ENCODE measurements at places on chromosomes 7 and 10.

- DNase-seq = no peak
Observed at GRCh38 chr7:24730018-24730369, 27.3 kb downstream of the GSDME start.

GRCh38 chr10:75531571-75532031 lies 100.2 kb downstream of the LRMDA start:
- peak; percentile 64 for DNase-seq

DNA sequence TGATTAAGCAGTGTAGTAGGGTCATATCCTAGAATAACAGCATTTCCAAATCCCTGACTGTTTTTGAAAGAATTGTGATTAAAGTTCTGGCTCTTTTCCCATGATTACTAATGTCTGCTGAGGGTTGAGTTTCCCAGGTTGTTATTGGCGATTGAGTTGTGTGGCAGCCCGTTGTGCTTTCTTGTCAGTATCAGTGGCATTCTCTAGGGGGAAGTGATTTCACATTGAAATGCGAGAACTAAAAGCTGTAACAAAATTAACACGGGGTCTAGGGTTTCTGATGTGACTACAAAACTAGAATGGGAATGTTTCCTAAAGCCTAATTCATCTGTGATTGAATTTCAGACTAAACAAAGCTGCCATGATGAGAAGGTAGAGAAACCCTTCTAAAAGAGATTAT lies 349.4 kb downstream of the EXOC4 start:
- DNase-seq = no peak

- DNase-seq = no peak
Observed at GRCh38 chr7:45660901-45661211, 86.7 kb downstream of the ADCY1 start.

GRCh38 chr7:152902054-152902453 lies 142.5 kb downstream of the ACTR3B start:
- DNase-seq = no peak

DNA sequence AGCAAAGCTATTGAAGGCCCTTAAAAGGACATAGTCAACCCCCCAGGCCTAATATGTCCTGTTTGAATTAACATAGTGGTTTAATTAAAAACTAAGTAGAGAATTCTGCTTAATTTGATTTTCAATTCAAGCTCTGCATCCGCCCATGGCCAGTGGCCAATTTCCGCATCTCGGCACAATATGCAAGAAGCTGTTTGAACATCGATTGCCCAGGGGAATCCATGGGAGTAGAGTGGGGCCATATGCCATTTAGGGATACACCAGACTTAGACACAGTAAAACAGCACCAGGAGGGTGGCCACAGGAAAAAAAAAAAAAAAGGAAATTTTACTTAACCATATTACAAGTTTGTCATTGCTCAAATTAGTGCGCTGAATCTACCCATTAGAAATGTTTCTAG lies 100.4 kb downstream of the LMBR1 start:
- no peak for DNase-seq

DNA sequence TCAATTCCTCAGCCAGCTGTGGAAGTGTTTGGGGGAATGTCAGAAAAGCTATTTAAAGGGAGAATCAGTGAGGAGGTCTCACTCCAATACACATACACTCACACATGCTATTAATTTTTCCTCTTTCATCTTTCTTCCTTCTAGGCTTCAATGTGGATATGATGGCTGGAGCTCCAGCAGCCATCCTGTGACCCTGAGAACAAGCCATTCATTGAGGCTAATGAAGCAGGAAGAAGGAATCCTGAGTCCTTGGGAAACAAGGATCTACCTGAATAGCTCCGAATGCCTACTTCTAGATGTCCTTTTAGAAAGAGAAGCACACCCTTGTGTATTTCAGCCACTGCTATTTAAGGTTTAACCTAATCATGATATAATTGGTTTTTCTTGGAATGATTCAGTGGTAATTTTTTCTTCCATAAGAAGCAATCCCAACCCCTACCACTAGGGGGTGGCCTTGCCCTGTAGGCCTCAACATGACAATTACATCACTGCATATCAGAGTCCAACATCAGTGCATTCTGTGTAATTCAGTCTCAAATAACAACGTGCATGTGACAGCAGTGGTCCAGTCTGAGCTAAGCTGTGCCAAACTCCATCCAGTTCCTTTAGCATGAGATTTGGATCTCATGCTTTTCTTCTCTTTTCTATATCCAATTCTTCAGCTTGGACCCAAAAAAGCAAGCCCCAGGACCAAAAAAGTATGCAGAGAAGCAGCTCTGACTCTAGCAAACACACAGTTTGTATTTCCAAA lies 85.3 kb upstream of the ANKRD1 start:
- DNase-seq = peak; percentile 69

DNA sequence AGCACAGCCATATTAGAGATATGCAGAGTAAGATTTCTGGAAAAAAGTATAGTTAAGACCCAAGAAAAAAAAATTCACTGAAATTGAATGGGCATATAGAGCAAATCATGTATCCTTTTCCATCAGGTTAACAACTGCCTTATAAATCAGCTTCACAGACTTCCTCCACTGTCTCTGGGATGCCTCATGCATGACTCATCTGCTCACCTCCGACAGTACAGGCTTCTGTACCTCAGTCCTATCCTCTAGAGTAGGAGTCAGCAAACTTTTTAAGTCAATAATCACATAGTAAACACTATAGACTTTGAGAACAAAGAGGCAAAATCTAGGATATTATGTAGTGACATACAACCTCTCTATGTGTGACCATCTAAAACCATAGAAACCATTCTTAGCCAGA lies 211.6 kb upstream of the SP8 start:
- DNase-seq = no peak

DNA sequence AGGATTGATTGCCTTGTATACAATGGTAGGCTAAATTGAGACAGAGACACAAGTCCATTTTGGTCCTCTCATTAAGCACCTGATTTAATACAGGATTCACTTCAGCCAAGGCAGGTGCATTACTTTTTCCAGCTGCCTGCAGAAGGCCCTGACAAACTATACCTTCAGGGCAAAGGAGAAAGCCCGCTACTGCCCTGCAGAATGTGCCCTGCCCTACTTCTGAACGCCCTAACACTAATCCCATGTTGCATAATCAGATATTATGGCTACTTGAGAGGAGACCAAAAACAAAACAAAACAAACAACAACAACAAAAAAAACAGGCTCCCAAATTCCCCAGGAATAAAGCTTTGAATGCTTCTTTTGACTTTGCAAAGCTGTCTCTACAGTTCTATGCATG lies 116.9 kb upstream of the ABI1 start:
- no peak for DNase-seq

GRCh38 chr10:117360994-117361667 lies 14.1 kb downstream of the PDZD8 start:
- no peak for DNase-seq

- no peak for DNase-seq
Observed at GRCh38 chr7:87116315-87116714, 35.9 kb upstream of the DMTF1 start.

- no peak for DNase-seq
Observed at GRCh38 chr7:70307544-70308106, 709.4 kb downstream of the AUTS2 start.

DNA sequence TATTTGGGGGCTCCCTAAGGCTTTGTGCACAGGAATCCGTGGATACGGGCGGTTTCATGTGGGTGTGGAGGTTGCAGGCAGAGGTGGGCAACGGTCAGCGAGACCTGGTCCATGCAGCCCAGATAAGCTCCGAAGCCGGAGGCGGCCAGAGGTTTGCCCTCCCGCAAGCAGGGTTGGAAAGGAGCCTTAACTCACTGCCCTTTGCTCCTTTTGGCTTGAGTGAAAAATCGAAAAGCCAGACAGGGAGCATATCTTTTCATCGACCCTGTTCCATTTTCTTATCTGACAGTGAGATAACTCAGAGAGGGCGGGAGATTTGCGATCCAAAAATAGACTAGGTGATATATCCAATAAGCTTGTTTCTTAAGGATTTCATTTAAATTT lies 1.5 kb downstream of the GRM3 start:
- no peak for DNase-seq

DNA sequence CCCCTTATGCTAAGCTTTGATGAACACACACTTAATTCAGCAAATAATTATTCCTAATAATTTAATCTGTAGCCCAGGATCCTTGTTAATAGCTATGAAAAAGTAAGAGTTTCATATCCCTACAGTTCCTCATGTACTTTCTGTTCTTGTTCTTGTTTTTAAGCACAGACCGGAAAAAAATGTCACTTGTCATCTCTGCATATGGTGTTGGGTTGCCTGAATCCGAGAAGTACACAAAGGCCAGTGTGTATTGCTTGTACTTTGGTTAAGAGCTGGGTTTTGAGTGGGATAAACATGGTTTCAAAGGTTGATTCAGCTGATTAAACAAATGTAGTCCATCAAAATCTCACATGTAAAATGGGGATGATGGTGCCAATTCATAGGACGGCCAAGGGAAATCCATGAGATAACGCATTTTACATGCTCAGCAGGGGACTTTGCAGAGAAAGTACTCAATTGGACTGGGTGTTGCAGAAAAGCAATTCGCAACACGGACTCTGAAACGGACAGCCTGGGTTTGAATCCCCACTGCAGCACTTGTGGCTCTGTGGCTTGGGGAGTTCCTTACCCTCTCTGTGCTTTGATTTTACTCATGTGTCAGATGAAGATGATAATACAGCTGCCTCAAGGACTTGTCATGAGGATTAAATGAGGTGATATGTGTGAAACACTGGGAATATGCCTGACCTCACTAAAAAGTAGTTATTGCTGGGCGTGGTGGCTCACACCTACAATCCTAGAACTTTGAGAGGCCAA lies 71.7 kb downstream of the MAP3K8 start:
- DNase-seq = no peak

GRCh38 chr7:125661-126060 lies 66.7 kb upstream of the FAM20C start:
- no peak for DNase-seq

DNA sequence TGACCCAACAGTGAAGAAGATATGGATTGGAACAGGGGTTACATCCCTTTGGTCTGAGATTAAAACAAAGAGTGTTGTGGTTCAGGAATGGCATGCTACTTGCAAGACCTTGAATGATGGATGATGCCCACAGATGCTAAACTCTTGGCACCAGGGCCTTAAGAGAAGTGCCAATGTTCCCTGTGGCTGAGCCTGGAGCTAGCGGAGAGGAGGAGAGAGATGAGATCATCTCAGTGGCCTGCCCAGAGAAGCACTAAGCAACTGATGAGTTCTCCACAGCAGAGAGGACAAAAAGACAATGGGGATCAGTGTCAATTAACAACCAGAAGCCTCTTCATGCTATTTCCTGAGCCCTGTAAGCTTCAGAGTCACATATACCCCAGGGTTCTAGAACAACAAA lies 97.8 kb downstream of the ELAPOR2 start:
- no peak for DNase-seq

DNA sequence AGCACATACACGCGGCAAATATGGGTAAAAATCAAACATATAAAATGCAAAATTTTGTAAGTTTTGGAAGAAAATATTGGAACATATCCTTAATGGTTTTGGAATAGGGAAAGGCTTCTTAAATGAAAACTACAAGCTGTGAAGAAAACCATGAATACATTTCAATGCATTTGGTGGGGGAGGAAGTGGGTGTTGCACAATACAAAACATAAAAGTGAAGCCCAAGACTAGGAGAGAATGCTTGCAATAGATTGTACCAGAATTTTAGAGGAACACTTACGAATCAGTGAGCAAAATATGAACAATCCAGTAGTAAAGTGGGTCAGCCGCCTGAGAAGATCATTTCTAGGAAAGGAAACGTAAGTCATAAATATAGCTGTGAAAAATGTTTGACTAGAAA lies 322.6 kb upstream of the MKI67 start:
- peak; percentile 16 for DNase-seq

- no peak for DNase-seq
Observed at GRCh38 chr7:37018954-37019353, 294.7 kb upstream of the AOAH start.

- DNase-seq = no peak
Observed at GRCh38 chr7:158050978-158051651, 536.5 kb downstream of the PTPRN2 start.

DNA sequence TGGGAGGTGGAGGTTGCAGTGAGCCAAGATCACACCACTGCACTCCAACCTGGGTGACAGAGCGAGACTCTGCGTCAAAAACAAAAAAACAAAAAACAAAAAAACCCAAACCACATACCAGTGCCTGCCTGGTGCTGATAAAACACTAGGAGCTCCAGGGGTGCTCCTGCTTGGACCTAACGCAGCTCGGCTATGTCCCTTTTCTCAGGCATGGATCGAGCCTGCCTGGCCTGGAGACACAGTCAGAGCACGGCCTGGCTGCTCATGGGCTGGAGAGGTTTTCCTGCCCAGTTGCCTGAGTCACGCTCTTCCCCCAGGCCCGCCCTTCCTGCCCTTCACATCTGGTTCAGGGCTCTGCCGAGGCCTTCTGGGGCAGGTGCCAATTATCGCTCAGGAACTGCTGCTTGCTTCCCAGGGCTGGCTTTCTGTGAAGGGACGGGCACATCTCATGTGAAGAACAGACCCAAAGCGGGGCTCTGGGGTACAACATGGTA lies 12.6 kb upstream of the NPFFR1 start:
- peak; percentile 75 for DNase-seq

GRCh38 chr7:45563941-45564461 lies 10.2 kb upstream of the ADCY1 start:
- no peak for DNase-seq

- DNase-seq = peak; percentile 37
Observed at GRCh38 chr10:117345143-117345542, 30.1 kb downstream of the PDZD8 start.

DNA sequence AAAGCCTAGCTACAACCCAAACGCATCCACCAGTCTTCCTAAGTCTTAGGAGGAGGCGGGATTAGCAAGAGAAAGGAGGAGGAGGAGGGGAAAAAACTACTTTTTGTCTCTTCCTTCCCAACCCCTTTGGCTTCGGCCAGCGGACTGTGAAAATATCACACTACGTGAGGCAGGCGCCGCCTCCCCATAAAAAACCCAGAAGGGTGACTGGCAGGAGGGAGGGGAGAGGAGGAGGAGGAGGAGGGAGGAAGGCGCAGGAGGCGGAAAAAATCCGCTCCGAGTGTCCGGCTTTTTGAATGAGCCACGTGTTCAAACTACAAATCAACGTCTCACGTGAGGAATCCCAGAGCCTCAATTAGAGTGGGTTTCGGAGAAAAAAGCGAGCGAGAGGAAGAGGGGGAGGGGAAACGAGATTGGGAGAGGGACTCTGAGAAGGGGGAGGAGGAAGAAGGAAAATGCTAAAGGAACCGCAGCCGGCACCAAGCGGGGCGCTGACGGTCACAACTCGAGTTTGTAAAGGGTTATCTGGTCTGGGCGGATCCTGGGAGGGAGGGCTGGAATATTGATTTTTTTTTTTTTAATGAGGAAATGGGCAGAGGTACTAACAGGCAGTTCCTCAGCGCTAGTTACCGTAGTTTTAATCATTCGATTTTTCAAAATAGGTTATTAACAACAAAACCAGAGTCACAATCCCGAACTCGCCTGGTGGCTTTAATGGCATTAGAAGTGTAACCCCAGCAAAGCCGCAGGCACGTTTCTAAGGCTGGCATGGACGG lies at the start of gene IGF2BP3:
IGF2BP3 (minus strand) TSS at position 162 of the 776 bp plus-strand sequence. CDS start 381 bp downstream, outside the sequence.
- DNase-seq = peak; percentile 99
